ENCODE measurements at places on chromosomes 2 and 18.

DNA sequence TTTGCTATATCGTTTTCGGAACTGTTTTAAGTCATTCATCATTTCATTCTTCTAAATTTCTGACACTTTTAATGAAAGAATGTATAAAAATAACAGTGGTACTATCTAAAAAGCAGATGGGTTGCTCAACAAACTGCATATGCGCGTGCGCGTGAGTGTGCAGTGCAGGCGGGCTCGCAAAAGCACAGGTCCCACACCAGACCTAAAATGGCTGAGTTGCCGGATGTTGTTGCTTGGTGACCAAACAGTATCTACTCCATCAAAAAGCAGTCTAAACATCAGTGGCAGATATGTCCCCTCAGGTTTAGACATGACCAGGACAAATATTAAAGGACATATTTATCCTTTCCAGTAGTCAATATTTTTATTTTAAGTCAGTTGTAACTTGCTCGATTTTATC lies 5.1 kb downstream of the NOL4 start:
- DNase-seq: no peak

- DNase-seq: no peak
Measured at GRCh38 chr2:38125007-38125406, 49.1 kb upstream of the CYP1B1 start.

- no peak for DNase-seq
Measured at GRCh38 chr18:13568443-13569392, 157.6 kb downstream of the FAM210A start.

DNA sequence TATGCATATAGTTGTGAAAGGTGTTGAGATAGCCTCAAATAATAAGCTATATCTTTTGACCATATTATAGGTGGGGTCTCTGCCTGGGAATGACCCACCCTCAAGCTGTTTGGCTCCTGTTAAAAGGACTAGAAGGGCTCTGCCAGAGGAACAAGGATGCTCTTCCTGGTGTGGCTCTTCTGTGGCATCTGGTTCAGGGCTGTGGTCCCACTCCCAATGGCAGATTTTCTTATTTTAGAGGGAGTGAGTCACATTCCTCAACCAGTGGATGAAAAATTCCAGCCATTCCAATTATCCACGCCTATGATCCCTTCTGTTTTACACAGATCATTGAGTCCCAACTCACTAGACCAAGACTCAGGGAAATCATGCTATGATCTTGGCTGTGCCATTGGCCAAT lies 119.9 kb downstream of the PARD3B start:
- peak; percentile 79 for DNase-seq

DNA sequence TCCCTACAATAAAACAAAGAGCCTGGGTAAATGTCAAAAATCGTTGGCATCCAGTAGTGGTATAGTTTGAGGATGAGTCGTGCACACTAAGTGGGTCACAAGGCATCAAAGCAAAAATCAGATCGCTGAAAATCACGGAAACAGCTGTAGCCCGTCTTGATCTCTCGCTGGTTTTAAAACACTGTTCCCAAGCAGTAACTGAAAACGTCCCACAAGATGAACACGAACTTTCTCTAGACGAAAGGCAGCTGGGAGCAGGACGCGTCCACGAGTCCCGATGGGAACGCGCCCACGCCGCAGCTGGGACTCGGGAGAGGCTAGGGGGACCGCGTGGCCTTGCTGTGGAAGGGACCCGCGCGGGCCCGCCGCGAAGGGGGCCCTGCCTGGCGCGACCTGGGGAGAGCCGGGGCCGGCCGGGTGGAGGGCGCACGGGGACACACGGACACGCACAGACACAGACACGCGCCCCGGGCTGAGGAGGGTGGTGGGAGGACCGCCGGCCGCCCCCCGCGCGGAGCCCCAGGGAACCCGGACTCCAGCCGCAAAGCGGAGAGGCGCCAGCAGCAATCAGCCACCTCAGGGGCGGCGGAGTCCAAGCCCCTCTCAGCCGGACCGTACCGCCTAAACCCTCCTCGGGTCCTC lies 651 bp downstream of the STK17B start:
- no peak for DNase-seq

- DNase-seq: no peak
Measured at GRCh38 chr18:36186461-36187192, 670 bp upstream of the MOCOS start.

GRCh38 chr2:119241205-119241532 lies 17.5 kb downstream of the STEAP3 start:
- DNase-seq: no peak

- DNase-seq: no peak
Measured at GRCh38 chr2:161961061-161961460, 113.0 kb downstream of the DPP4 start.

DNA sequence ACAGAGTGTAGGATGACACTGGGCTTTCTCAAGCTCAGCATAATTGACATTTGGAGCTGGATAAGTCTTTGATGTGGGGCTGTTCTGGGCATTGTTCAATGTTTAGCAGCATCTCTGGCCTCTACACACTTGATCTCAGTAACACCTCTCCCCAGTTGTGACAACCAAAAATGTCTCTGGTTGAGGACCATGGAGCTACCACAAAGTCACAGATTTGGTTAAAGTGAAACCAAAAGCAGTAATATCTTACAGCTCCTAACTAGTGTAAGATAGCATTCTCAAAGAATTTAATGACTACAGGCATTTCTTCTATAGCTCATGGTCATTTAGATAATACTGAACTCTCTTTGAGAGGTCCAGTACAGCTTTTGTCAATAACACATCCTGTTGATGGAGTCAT lies 23.4 kb upstream of the PAX3 start:
- no peak for DNase-seq

GRCh38 chr2:13193075-13193474 lies 476.3 kb downstream of the TRIB2 start:
- DNase-seq: no peak

GRCh38 chr2:63051795-63052333 lies 1.2 kb downstream of the OTX1 start:
- no peak for DNase-seq

DNA sequence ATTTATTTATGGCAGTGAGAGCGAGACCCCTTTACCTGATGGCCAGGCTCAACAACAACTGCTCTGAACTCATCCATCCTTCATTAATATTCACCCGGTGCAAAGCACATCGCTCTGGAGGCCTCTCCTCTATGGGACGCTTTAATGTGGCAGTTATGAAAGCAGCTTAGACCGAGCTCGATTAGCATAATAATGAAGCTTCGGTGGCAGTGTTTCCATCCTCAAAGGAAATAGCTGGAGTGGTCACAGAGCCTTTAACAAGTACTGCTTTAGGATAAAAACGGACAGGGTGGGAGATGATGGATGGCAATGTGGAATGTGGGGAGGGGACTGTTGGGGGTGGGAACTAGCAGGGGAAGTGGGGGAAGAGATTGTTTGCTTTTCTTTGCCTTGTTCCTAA lies 243.9 kb downstream of the SLC4A3 start:
- no peak for DNase-seq

DNA sequence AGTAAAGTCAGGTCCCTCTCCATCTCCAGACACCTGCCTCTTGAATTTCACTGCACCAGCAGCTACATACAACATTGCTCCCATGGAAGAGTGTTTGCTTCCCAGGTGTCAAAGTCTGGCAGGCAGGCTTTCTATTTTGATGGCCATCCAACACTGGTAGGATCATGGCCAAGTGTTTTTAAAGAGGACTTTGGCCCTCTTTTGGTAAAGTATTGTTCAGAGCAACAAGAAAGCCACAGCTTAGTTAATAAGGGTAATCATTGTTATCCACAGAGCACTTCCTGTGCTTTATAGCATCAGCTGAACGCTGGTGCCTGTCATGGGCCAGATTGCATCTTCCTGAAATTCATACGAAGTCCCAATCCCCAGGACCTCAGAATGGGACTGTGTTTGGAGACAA lies 133.2 kb downstream of the NCK2 start:
- no peak for DNase-seq

DNA sequence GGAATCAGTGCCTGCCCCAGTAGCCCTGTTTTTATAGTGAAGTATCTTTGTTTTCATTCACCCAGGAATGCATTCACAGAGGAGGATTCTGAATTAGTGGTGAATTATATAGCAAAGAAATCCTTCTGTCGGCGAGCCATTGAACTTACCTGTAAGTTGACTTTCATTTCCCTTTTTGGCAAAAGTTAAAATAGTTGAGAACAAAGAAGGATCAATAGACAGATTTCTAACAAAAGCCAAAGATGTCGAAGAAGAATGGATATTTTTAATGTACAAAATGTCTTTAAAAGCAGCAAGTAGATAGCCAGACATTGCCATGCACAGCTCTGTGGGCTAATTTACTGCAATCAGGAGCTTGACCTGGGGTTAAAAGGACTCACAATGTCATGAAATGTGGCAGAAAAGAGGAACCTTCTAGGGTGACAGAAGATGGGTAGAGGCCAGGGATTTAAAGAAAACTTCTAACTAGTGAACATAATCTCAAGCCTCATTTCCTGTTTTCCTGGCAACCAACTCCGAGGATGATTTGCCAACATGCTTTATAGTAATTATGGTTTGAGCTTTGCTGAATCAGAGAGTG lies 53.8 kb upstream of the TMEM87B start:
- no peak for DNase-seq

- DNase-seq: no peak
Measured at GRCh38 chr2:60834270-60834717, 47.1 kb upstream of the REL start.

- no peak for DNase-seq
Measured at GRCh38 chr18:12879840-12880540, 4.0 kb downstream of the PTPN2 start.

DNA sequence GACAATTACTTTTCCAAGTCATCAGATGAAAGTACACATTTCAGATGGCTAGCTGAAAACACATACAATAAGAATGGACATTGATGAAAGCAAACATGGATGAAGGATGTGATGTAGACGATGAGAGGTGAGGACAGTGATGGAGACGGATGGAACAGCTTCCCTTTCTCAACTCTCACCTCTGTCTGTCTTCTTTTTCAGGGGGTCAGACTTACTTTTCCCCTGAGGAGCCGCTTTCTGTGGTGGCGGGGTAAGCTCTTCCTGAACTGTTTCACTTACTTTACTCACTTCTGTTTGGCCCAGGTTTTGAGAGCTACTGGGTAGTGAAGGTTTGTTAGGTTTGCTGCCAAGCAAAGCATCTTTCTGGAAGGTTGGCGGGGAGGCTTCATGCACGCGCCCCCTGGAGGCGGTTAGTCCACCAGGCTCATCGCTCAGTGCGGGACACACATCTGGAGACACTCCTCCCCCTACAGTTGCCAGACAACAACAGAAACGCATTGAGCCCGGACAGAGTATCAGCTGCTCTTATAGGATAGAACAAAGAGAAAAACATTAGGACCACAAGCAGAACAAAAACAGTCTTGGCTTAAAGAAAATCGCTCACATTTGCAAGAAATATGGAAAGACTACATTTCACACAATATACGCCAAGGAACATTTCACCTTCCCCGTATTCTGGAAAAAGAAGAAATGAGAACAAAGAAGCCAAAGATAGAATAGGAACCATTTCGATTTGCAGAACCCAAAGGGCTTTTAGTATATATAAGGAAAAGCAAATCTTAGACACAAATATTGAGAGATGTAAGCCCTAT lies 90.5 kb downstream of the MYOM1 start:
- peak; percentile 27 for DNase-seq

- DNase-seq: no peak
Measured at GRCh38 chr2:178761759-178762371, 45.4 kb downstream of the TTN start.

- peak; percentile 77 for DNase-seq
Measured at GRCh38 chr2:96260387-96261260, 5.2 kb downstream of the TMEM127 start.

GRCh38 chr2:216721141-216721540 lies 25.8 kb upstream of the IGFBP5 start:
- no peak for DNase-seq

- no peak for DNase-seq
Measured at GRCh38 chr18:51397347-51397962, 200.0 kb upstream of the MEX3C start.

- peak; percentile 95 for DNase-seq
Measured at GRCh38 chr2:160836755-160837154, 323.5 kb upstream of the TANK start.

GRCh38 chr2:218854860-218855259 lies 4.7 kb upstream of the WNT6 start:
- DNase-seq: no peak

DNA sequence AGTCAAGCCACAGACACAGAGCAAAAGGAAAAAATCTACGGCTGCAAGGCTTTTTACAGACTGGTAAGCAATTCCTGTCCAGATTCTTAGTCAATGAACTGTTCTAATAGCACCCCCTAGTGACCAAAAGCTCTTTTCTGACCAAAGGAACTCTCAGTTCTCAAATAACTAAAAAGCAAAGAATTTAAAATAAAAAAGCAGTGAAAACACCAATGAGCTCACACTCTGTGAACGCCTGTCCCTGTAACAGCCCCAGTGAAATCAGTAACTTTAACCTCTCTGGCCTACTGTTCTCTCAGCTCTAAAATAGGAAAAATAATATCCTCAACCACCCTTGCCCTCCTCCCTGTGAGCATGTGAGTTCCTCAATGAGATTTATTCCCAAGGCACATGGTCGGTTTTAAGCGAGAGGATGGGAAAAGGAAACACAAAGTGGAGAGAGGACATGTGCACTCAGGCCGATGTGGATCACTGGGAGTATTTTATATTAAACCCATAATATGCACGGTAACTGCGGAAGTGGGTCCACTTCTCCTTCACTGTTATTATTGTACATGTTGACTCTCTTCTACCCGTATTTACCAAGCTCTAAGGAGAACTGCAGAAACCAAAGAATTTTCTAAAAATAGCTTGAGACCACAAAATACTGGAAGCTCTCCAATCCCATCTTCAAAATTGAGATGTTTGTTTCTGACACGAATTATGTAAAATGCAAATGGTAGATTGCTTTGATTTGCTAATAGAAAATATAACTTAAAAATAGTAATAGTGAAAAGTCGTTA lies 128.5 kb downstream of the STK39 start:
- DNase-seq: peak; percentile 27

DNA sequence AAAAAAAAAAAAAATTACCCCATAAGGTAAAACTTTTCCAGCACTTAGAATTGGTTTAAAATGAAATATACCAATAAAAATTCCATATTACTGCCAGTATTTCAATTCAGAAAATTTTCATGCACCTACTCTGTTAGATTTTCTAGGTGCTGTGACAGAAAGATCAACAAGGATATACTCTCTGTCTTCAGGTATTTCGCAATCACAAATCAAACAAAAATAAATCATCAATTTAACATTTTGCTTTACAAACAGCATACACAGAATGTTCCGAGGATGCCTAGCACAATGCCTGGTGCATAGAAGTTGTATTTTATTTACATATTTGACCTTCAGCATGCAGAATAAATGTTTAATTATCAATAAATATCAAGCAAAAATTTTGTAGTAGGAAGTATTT lies 66.5 kb downstream of the RBBP8 start:
- DNase-seq: no peak

GRCh38 chr2:8036366-8036765 lies 645.5 kb upstream of the ID2 start:
- no peak for DNase-seq
